Activated CD4-positive, alpha-beta T cell treated with anti-CD3 and anti-CD28 coated beads for 24 hours (primary cell): ENCODE measurements at places on chromosomes 13 and 19.

GRCh38 chr13:66375756-66376155 lies 854.4 kb downstream of the PCDH9 start:
- DNase-seq, result no peak

- no peak for DNase-seq
Observed at GRCh38 chr19:4326837-4327251, 11.8 kb downstream of the STAP2 start.

DNA sequence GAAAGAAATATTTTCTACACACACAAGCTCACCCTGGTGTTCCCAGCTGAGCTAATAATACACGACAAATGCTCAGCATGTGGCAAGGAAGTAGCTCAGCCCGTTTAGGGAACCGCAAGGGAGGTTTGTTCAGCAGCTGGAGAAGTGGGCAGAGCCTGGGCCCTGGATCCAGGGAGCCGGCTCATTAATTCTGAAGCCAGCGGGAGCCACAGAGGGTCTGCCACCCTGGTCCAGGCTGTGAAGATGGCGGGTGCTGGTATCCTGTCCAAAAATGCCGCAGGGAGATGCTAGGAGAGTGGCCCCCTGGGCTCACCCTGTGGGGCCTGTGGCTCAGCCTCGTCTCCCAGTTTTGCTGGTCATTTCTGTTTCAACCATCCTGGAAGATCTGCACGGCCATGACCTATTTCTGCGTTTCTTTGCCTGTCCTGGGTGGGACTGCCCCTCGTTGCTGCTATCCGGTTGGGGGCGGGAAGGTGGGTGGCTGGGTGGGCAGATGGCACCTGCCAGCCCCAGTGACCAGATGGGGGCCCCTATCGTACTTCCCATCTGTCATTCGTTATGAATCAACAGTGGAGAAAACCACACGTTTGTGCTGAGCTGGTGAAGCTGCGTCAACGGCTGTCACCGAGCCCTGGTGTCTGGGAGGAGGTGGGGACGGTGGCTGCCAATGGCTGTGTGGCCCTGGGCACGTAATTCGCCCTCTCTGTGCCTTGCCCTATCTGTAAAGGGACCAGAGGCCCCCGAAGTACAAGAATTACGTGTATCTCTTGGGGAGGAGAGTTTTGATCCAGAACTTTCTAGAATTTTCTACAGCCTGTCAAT lies 2.7 kb upstream of the GNA15 start:
- peak; percentile 75 for DNase-seq

DNA sequence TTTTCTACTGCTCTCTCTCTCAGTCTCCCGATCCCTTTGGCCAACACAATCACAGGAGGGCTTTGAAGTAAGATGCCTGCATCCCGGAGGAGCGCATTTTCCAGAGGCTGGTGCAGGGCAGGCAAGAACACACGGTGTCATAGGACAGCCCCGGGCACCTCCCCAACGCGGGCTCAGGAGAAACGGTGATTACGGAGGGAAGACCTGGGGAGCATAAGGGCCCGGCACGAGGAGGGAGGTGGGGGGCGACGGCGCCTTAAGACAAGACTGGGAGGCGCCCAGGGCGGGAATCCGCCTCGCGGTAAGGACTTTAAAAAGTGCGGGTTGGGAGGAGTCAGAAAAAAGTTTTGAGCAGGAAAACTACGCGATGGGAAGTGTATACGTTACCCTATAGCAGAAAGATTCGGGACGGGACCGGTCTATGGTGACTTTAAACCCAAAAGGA lies 18.7 kb upstream of the ZNF888 start:
- no peak for DNase-seq

- DNase-seq, result no peak
Observed at GRCh38 chr13:30877335-30877734, 28.7 kb upstream of the MEDAG start.

DNA sequence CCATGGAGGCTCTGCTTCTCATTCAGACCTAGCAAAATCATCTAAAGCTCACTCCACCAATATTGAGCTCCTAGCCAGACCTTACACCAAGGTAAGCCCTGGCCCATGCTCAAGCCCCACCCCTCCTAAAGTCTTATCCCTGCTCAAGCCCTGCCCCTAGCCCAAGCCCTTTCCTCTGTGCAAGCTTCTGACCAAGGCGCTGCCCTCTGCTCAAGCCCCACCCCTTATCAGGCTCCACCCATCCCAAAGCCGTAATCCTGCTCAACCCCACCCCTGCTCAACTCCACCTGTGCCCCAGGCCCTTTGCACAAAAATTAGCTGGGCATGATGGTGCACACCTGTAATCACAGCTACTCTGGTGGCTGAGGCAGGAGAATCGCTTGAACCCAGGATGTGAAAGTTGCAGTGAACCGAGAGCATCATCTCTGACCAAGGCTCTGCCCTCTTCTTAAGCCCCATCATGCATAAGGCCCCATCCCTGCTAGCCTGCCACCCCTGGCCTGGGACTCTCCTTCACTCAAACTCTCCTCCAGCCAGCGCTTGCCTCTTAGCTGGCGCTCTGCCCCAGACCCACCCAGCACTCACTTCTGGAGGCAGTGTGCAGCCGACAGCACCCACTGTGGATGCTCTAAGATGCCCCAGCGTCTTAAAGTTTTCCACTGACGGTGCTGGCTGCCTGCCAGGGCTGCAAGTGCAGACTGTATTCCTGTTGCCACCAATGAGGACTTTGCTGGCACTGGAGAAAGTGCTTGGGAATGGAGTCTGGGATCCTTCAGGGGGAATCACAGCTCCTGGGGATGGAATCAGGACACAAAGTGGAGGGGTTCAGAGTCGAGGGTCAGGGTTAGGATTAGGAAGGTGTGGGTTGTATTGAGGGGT lies 16.5 kb downstream of the KLK4 start:
- DNase-seq, result no peak

GRCh38 chr13:91406619-91407018 lies 8.2 kb downstream of the GPC5 start:
- no peak for DNase-seq

GRCh38 chr19:39941615-39942365 lies 7.4 kb upstream of the FCGBP start:
- no peak for DNase-seq
